Stimulated activated CD8-positive, alpha-beta memory T cell treated with anti-CD3 and anti-CD28 coated beads, Interleukin-7, amount 100 ng/mL, for 1 hour (primary cell): ENCODE measurements at places on chromosomes 5 and 9.

DNA sequence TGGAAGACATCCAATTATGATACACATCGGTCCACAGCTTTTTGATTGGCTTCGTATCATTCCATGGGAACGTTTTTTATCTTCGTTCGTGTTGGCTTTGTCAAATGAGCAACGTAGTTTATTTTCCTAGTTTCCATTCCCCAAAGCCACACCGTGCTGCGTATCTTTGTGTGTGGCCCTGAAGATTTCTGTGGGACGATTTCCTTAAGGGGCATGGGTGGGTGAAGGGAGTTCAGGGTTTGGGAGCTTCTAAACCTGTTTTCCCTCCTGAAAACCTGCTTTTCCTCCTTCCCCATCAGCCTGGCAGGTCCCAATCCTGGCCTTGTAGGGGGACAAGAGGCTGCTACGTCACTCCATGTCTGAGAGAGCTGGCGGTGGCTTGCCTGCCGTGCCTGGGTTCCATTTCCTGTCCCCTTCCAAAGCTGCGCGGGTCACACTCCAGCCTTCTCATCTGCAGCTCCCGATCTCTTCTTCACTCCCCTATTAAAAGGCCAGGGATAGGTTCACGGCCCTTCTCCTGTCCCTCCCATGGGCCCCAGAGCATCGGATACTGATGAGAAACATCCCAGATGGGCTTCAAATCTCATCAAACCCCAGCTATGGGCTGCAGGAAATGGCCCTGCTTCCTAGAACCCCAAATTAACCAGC lies 23.5 kb upstream of the ASS1 start:
- DNase-seq: no peak

DNA sequence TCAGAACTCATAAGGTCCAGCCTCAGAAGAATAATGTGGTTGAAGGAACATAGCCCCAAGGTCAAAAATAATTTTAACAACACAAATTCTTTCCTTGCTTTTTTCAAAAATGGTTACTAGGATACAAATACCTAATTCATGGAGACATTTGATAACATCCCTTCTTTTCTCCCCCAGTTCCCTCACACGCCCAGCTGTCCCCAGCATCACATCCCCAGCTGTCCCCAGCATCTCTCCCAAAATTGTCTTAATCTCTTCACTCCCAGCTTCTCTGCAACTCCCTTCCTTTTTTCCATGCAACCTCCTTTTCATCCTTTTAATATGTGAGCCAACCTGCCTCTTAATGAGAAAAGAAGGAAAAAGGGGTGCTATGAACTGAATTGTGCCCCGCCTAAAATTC lies 77.8 kb downstream of the FSTL4 start:
- no peak for DNase-seq

- DNase-seq: no peak
These were observed 150 bp downstream of the SNX30 start for GRCh38 chr9:112750764-112751055.

- DNase-seq: no peak
These were observed 81.9 kb upstream of the SLC30A5 start for GRCh38 chr5:69011910-69012309.

- no peak for DNase-seq
These were observed 8.3 kb downstream of the UBE2D2 start for GRCh38 chr5:139569270-139569955.

GRCh38 chr9:123063177-123063598 lies 29.7 kb downstream of the GPR21 start:
- no peak for DNase-seq

GRCh38 chr5:177397875-177398390 lies 2.5 kb downstream of the PFN3 start:
- DNase-seq: no peak

DNA sequence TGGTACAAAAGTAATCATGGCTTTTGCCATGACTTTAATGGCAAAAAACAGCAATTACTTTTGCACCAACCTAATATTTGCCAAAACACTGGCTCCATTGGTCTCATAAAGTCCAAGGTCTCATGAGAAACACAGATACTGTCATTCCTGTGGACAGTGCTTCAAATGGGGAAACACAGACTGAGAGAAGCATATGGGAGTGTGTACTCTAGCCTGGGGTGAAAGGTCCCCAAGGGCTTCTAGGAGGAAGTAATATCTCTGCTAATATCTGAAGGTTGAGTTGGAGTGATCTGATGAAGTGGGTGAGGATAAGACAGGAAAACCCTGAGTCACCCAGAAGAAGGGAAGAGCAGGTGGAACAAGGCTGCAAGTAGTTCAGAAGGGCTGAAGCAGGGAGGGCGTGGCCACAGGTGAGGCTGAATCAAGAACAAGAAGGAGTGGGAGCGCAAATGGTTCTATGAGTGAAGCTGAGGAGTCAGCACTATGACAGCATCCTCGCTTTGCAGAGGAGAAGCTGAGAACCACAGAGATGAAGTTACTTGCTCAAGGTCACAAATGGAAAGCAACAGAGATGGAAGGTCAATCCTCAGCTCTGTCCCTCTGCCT lies 164.1 kb downstream of the ASTN2 start:
- no peak for DNase-seq

DNA sequence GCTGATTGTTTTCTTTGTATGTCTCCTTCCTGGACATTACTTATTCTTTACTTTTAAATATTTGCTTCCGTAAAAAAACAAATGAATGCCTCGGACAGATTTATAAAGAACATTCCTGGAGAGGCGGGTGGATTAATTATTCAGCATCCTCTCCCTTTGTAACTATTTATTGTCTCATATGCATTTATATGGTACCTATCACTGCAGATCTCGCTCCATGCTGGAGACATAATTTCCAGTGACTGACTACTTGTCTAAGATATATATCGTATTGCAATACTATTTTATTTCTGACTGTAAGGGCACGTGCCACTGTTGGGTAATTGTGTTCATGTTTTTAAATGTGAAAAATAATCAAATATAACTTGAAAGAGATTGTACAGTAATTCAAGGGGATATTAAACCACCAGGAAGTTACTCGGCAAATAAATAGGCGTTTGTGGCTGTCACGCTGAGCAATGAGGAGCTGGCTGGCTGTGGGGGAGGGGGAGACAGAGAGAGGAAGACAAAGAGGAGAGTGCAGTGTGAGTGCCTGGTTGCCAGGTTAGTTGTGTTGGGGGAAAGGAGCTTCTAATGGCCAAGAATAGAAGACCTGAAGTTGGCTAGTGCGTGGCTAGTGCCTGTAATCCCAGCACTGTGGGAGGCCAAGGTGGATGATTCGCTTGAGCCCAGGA lies 131.8 kb upstream of the GABRP start:
- DNase-seq: no peak

DNA sequence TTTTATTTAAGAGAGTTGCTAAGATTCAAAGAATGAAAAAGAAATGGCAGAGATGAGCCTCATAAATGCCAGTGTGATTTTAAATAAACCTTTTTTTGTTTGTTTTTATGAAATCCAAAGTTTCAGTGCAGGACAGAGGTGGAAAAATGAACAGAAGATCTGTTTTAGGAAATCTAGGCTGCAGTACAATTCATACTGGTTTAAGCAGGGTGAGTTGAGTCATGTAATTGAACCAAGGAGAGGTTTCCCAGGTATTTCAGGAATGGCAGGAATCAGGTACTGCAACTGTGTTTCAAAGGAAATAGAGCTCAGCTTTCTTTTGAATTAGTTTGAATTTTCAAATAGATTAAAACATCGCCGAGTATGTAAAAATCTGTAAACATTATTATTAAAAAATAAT lies 3.0 kb upstream of the ANKRD31 start:
- DNase-seq: no peak

GRCh38 chr5:17802256-17802655 lies 168.0 kb downstream of the TAF11L14 start:
- DNase-seq: no peak

DNA sequence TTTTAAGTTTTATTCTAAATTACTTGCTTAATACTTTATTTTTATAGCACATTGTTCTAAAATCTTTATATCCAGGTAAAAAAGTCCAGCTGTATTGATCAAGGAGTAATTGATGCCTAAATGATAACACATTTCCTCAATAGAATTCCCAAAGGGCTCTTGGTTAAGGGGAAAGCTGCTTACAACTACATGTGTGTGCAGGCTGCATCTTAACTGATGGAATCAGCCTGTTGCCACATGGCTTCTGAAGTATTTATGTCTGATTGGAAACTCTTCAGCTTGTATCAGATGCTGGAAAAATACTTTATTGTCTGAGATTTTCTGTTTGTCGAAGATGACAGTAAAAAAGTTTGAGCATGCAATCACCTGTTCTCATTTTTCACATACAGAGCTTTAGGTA lies 182.6 kb downstream of the FBXL7 start:
- DNase-seq: no peak

DNA sequence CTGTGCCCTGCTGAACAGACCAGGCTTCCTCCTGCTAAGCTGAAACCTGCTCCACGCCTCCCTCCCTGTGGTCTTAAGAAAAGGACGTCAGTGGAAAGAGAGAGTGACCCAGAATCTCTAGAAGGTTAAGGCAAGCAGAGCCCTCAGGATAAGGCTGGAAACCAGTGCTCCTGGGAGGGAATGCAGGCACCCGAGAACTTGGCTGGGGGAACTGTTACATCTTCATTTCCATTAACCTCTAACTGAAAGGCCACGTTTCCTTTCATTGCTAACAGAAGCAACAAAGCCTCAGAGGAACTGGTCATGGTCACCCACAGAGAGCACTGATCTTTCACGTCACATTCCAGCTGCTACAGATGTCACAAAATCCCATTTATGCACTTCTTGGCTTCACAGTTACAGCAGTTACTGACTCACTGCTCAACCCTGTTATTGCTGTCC lies 26.1 kb upstream of the AKNA start:
- DNase-seq: no peak

GRCh38 chr9:136292591-136293448 lies 11.1 kb downstream of the CCDC187 start:
- DNase-seq: no peak

GRCh38 chr5:157100140-157100679 lies 8.6 kb downstream of the HAVCR2 start:
- no peak for DNase-seq

GRCh38 chr5:52811067-52811749 lies 23.5 kb downstream of the ITGA1 start:
- DNase-seq: no peak
